ENCODE measurements at places on chromosomes 7 and 10.

GRCh38 chr7:67788669-67789068 lies 792.0 kb downstream of the TYW1 start:
- DNase-seq = no peak

- no peak for DNase-seq
These were observed 18.8 kb downstream of the CHAT start for GRCh38 chr10:49632406-49633317.

DNA sequence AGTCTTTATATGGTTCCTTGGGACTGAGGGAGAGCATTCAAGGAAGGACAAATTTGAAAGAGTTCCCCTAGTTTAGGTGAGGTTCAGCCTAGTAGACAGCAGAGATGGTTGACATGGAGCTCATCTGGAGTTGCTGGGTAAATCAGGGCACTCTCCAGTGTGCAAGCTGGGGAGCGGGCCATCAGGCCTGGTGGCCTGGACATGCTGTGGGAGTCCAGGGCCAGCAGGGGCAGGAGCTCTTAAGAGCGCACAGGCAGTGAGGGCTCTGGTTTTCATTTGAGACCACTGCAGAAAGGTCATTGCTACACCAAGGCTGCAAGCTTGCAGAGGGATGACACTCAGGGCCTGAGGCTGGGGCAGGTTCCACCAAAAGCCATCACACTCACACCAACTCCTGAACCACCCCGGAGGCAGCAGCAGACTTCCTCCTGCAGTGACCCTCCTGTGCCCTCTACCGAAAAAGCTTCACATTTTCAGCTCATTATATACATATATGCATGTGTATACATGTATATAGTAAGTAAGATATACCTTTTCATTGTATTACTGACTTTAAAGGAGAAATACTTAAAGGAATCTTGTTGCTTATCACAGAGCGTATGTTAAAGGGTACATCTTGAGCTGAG lies 39.5 kb downstream of the STEAP1B start:
- DNase-seq = no peak

- no peak for DNase-seq
These were observed 49.0 kb downstream of the SKAP2 start for GRCh38 chr7:26815426-26815825.

DNA sequence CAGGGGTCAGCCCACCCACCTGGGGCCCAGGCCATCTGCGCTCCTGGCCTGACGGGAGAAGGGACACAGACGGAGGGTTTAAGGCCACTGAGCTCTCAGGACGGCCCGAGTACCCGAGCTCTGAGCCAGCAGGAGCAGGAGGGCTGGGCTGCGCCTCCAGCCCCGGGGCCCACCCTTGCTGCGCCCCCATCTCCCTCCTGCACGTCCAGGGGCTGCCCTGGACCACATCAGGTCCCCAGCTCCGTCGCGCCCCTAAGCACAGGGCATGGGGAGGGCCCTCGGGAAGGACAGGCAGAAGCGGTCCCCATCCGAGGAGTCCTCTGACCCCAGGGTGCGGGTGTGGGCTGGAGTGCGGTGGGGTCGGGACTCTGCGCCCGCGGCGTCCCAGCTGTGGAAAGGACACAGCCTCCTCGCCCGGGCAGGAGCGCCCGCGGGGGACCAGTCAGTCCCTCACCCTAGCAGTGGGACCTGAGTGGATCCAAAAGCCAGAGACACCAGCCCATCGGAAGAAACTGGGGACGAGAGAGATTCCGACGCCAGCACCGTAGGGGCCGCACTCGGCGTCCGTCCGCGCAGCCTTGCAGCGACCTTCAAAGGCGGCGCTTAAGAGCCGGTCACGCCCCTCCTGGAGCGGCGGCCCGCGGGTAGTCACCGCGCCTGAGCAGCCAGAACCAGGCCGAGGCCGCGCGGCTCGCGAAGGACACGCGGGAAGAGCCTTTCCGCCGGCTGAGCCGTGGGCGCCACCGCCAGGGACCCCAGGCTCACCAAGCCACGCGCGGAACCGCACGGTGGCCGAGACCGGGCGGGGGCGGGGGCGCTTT lies 15.9 kb downstream of the CAMK2B start:
- DNase-seq = no peak

GRCh38 chr10:69538461-69538860 lies 34.8 kb downstream of the NEUROG3 start:
- DNase-seq = no peak

DNA sequence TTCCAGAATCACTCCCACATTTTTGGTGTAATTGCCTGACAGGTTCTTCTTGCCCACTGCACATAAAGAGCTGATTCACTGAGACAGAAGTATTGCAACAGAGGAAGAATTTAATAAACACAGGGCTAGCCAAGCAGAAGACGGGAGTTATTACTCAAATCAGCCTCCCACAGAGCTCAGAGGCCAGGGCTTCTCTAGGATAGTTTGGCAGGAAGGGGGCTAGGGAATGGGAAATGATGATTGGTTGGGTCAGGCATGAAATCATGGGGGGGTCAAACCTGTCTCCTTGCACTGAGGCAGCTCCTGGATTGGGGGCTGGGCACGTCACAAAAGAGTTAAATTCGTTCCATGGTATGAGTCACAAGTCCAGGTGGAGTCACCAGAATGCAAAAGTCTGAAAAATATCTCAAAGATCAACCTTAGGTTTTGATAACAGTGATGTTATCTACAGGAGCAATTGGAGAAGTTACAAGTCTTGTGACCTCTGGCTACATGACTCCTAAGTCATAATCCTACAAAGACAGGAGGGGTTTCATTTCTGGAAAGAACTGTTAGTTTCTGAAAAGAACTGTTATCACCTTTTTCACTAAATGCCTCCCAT lies 30.2 kb upstream of the ERCC6 start:
- DNase-seq = no peak

DNA sequence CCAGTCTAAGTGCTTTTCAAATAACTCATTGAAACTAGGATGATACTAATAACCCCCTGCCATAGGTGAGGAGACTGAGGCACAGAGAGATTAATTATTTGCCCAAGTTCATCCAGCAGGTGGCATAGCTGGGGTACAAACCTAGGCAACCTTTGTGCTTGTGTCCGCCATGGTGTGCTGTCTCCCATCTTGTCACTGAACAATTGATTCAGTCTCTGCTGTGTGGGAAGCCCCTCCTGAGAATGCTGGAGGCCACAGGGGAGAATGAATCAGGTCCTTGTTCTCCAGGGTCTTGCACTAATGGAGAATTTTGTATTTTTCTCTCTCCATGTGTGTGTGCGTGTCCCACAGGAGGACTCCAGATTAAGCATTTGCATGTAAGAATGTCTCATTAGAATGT lies 15.8 kb upstream of the TMEM236 start:
- DNase-seq = no peak

GRCh38 chr7:142438235-142438922 lies 180.5 kb upstream of the PRSS58 start:
- no peak for DNase-seq

GRCh38 chr10:646118-646524 lies 43.3 kb downstream of the DIP2C start:
- no peak for DNase-seq

- DNase-seq = no peak
These were observed 1.7 kb downstream of the AGR2 start for GRCh38 chr7:16803125-16803524.

- no peak for DNase-seq
These were observed 94.9 kb upstream of the INSYN2A start for GRCh38 chr10:127291329-127291728.

DNA sequence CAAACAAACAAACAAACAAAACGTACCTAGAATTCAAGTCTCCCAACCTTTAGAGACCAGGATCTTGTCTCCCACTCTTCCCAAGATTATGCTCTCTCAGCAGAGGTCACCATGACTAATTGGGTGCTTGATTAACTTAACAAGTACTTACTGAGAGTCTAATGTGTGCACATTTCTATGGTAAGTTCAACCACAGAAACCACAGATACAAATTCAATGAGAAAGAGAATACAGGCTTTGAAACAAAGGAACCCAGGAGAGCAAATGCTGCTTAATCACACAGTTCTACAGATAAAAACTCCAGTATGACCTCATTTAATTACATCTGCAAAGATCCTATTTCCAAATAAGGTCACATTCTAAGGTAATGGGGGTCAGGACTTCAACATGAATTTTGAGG lies 142.8 kb downstream of the DNAJC1 start:
- DNase-seq = no peak

DNA sequence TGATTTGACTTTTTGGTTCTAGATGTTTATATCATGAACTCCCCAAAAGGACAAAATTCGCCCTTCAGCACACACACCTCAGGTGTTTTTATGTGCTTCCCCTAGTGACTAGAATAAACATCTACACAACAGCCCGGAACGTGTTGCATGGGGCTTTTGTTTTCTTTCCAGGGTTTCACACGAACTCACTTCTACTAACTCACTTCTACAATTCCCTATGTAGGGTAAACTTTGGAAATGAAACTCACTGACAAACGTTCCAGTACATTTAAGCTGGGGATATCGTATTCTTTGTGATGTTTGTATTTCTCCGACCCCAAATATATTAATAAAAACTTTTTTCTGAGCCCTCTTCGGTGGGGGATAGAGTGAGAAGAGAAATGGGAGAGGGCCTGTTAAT lies 1.4 kb downstream of the TRA2A start:
- no peak for DNase-seq

- DNase-seq = no peak
These were observed 47.0 kb downstream of the FOXL3 start for GRCh38 chr7:336810-337566.

GRCh38 chr7:97819161-97819560 lies 53.0 kb downstream of the ASNS start:
- DNase-seq = no peak

- no peak for DNase-seq
These were observed 522.5 kb downstream of the ETV1 start for GRCh38 chr7:13466874-13467547.

- DNase-seq = no peak
These were observed 24.3 kb upstream of the LAMB1 start for GRCh38 chr7:108027239-108027638.

Data from cortex of kidney (tissue), 1 donor.